Foreskin keratinocyte (primary cell): ENCODE measurements at places on chromosomes 7 and 10.

- DNase-seq = no peak
Measured at GRCh38 chr10:44995581-44995913, 5.2 kb upstream of the ZNF22 start.

DNA sequence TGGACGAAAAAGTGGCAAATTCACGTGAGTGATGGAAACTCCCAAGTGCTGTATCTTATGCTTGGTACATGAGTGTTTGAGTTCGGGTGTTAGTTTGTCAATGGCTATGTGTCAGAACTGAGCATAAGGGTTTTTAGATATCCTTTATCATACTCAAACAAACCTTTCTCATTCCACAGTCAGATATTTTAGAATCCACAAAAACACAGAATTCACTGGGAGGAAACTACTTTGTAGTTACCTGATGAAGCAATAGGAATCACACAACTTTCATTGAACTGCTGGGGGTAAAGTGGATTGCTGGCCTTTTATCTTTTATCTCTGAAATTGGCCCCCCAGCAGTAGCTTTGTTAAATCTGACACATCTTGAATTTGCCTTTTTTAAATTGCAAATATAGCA lies 64.0 kb downstream of the DKK1 start:
- no peak for DNase-seq

- peak; percentile 20 for DNase-seq
Measured at GRCh38 chr10:77965294-77965693, 38.7 kb upstream of the DLG5 start.

DNA sequence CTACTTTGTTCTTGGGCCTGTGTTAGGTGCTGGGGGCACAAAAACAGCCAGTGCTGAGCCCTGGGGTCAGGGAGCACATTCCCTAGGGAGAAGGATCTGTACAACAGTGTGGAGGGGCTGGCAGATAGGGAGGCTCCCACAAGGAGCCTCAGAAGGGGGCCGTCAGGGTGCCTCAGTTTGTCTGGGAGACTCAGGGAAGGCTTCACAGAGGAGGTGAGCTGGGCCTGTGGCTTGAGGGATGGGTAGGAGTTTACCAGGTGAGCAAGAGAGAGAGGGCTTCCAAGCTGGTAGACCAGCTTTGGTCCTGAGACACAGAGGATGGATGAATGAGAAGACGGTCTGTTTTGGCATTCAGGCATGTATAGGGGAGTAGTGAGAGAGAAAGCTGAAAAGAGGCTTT lies 52.1 kb downstream of the CAMK1D start:
- DNase-seq = no peak

- DNase-seq = no peak
Measured at GRCh38 chr7:72492461-72493065, 80.4 kb upstream of the CALN1 start.

GRCh38 chr10:65350611-65351010 lies 1575.2 kb upstream of the LRRTM3 start:
- no peak for DNase-seq

GRCh38 chr10:58488921-58489320 lies 23.8 kb upstream of the BICC1 start:
- no peak for DNase-seq

DNA sequence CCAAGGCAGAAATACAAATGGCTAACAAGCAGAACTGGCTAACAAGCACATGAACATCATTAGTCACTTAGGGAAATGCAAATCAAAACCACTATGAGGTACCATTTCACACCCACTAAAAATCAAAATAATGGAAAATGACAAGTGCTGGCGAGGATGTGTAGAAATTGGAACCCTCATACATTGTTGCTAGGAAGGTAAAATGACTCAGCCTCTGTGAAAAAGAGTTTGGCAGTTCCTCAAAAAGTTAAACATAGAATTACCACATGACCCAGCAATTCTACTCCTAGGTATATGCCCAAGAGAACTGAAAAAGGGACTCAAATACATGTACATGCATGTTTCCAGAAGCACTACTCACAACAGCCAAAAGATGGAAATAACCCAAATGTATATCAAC lies 52.8 kb upstream of the ANAPC16 start:
- peak; percentile 95 for DNase-seq

DNA sequence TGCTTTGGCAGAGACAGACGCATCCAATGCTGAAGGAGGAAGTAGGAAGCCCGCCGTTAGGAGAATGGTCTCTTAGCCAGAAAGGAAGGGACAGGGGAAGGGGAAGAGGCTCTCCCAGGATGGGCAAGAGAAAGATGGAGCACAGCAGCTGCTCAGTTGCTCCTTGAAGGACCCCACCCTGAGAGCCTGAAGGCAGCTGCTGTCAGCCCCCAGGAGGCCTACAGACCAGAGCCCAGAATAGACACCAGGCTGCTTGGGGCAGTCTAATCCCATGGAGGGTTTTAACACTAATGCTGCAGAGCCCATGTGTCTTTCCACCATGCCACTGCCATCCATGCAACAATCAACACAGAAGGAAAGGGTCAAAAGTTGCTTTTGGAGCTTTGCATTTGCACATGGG lies 3.5 kb upstream of the C7orf33 start:
- DNase-seq = no peak

DNA sequence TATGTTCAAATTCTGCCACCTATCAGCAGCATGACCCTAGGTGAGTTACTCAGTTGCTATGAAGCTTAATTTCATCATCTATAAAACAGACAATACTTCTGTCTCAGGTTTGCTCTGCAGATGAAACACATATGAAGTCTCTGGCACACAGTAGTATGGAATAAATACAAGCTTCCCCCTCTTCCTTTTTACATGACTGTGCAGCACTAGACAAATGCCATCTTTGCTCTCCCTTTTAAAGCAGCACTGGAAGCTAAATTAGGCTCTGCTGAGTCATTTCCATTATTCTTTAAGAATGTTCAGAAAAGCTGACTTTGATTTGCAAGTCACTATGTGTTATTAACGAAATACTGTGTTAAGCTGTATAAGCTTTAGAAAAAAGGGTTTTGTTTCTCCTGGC lies 40.7 kb upstream of the ANAPC16 start:
- DNase-seq = peak; percentile 32

GRCh38 chr7:78225534-78225933 lies 427.0 kb downstream of the PHTF2 start:
- no peak for DNase-seq

GRCh38 chr7:47273974-47274766 lies 307.7 kb downstream of the TNS3 start:
- DNase-seq = no peak

DNA sequence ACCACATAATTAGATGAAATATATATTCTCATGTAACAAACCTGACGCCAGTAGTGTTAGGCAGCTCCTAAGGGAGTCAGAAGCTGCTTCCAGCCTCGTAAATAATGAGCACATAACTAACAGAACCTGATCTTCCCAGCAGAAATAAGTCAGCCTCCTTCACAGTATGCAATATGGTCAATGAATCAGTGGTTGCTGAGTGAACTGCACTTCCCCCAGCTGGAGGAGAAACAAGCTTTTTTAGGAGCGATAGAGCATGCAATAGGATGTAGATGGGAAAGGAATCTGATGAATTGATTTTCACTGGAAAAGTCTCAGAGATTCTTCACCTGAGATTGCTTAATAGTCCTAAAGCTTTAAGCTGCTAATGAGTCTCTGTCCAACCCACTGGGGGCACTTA lies 337.2 kb upstream of the LRGUK start:
- peak; percentile 40 for DNase-seq

DNA sequence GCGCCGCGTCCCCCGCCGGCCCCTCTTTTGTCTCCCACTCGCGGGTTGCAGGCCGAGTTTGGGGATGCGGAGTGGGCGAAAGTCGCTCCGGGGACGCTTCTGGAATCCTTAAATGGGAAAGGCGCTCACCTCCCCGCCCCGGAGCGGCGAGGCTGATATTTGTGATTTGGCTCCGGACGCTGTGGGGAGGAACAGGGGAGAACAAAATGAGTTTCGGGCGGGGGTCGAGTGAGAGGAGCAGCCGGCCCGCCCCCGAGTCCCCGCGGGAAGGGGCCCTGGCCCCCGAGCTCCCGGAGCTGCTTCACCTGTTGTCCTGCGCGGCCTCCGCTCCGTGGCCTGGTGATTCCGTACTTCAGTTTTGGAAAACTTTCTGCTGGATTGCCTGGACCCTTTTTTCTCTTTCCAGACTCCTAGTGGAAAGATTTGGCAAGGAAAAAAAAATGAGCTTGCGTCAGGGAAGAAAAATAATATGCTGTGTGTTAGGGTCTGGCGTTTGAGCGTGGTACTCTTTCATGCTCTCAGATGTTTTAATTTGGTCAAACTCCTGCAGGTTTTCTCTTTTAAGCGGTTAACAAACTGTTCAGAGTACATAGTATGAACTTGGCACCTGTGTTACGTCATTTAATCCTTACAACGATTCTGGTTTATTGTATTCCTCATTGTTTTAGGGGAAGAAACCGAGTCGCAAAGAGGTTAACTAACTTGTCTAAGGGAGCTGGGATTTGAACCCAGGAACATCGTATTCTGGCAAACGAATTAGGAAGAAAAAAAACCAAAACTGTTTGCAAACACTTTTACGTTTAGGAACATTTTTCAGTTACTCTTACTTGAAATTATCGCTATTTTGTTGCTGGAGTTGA lies 924 bp downstream of the BMPR1A start:
- DNase-seq = peak; percentile 53

DNA sequence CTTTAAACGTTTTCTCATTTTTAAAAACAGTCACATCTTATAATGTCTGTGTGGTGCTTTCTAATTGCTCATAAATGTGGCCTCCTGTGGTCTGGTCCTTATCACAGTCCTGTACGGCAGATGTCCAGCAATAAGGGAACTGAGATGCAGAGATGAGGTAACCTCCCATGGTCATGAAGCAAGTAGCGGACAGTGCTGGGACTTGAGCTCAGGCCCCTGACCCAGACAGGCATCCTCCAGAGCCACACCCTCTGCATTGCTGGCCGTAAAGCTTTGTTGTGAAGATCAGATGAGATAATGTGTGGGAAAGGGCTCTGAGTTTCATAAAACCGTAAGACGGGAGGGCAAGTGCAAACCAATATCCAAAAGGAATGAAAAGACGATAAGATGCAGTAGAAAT lies 48.2 kb downstream of the DYNC2I1 start:
- DNase-seq = no peak

DNA sequence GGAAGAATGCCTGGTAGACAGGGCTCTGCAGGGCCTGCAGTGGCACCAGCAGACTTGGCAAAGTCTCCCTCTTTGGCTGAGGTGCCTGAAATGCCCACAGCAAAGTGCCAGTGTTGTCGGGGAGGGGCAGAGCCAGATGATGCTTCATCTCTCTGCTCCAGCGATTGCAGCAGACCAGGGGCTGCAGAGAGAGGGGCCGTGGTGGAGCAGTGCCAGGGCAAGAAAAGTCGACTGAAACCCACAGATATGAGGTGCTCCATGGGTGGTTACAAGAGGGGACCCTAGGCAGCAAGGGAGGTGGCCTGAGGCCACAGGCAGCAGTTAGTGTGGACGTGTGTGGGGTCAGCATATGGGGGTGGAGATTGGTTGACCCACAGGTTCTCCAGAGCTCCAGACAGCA lies 123.5 kb upstream of the SHH start:
- DNase-seq = no peak

DNA sequence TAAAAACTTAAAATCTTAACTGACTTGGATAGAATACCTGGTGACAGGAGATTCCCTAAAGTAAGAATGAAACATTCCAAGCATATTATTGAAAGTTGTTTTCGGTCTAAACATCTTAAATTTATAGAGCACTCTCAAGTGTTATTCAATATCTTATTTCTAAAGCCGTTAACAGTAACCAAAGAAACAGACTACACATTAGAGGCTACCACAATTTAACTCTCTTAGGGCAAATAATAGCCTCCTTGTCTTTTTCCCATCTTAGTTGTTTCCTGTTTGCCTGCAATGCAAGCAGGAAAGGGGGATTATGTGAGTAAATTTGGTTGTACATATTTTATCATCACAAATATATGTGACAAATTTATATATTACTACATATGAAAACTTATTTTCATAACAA lies 31.4 kb downstream of the NAPEPLD start:
- no peak for DNase-seq

DNA sequence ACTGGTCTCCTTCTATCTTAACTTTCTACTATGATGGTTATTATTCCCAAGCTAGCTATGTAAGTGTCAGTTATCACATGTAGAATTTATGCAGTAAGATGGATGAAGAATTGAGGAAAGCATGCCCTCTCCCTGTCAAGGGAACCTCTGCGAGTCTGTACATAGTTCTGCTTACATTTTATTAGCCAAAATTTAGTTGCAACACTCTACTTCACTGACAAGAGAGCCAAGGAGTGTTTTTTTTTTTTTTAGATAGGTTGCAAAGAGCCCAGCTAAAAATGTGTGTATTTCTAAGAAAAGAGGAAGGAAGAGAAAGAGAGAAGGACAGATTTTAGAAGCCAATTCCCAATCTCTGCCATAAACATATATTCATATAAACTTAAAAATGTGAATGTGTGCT lies 357.7 kb upstream of the LRRN3 start:
- DNase-seq = no peak

DNA sequence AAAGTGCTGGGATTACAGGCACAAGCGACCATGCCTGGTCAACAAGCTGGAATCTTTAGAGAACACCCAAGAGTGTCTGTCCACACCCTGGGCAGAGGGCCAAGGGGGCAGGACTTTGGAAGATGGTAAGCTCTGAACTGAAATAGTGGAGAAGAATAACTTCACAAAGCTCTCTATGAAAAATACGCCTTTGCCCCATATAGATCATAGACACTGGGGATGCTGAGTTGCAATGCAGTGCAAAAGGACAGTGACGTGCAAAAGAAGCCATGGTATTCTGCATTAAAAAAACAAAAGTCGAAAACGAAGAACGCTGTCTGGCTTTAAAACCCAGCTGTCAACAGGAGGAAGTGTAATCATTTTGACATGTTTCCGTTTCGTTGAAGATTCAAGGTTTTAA lies 353.6 kb downstream of the CALN1 start:
- DNase-seq = no peak

DNA sequence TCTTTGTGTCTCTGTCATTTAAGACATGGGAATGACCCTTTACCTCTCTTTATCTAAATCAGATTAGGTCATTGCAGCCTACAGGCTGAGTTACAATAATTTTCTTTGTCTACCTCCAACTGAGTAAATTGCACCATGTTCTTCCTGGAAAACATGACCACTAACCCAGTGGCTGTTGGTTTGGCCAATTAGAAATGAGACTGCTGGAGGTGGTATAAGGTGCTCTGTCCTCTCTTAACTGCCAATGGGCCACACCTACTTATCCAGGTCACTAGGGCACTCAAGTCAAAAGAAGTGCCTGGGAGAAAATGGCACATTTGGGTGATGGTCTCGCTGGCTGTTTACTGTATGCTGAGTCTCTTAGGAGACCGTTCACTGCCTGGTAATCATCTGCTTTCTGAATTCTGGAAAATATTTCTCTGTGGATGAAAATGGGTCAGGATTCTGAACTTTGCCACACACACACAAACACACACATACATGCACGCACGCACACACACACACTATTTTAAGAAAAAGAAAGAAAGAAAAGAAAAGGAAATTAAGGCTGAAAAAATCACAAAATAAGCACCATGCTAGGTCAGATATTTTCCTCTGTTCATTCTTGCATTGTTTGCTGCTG lies 16.4 kb downstream of the STAMBPL1 start:
- DNase-seq = no peak

- DNase-seq = no peak
Measured at GRCh38 chr10:93149761-93150160, 76.1 kb downstream of the CYP26A1 start.
